ENCODE measurements at places on chromosomes 6 and 20.

GRCh38 chr6:17574866-17575560, 25.1 kb upstream of the FAM8A1 start:
- peak; percentile 65 for DNase-seq

DNA sequence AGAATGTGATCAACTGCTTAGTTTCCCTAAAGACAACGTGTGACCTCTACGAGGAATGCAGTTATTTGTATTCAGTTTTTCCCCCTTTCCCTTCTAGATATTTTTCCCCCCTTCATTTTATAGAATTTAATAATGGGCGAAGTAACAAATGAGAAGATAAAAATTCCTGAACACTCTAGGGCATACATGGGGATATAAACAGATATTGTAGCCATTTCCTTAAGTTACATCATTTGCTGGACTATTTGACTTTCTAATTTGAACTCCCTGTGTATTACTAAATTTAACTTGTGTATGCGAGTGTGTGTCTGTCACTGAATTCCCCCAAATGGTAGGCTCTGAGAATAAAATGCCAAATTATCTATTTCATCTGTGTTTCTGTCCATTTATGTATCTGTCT, 99.0 kb upstream of the ZFP64 start:
- no peak for DNase-seq

DNA sequence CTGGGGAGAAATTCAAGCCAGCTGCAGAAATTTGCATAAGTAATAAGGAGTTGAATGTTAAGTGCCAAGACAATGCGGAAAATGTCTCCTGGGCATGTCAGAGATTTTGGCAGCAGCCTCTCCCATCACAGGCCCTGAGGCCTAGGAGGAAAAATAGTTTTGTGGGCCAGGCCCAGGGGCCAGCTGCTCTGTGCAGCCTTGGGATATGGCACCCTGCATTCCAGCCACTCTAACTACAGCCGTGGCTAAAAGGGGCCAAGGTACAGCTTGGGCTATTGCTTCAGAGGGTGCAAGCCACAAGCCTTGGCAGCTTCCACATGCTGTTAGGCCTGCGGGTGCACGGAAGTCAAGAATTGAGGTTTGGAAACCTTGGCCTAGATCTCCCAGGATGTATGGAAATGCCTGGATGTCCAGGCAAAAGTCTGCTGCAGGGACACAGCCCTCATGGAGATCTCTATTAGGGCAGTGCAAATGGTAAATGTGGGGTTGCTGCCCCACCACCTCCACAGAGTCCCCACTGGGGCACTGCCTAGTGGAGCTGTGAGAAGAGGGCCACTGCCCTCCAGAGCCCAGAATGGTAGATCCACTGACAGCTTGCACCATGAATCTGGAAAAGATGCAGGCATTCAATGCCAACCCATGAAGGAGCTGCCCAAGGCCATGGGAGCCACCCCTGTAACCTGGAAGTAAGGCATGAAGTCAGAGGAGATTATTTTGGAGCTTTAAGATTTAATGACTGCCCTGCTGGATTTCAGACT, 126.5 kb downstream of the DTNBP1 start:
- no peak for DNase-seq

- no peak for DNase-seq
Observed at GRCh38 chr20:17990278-17990972, 21.6 kb downstream of the MGME1 start.

DNA sequence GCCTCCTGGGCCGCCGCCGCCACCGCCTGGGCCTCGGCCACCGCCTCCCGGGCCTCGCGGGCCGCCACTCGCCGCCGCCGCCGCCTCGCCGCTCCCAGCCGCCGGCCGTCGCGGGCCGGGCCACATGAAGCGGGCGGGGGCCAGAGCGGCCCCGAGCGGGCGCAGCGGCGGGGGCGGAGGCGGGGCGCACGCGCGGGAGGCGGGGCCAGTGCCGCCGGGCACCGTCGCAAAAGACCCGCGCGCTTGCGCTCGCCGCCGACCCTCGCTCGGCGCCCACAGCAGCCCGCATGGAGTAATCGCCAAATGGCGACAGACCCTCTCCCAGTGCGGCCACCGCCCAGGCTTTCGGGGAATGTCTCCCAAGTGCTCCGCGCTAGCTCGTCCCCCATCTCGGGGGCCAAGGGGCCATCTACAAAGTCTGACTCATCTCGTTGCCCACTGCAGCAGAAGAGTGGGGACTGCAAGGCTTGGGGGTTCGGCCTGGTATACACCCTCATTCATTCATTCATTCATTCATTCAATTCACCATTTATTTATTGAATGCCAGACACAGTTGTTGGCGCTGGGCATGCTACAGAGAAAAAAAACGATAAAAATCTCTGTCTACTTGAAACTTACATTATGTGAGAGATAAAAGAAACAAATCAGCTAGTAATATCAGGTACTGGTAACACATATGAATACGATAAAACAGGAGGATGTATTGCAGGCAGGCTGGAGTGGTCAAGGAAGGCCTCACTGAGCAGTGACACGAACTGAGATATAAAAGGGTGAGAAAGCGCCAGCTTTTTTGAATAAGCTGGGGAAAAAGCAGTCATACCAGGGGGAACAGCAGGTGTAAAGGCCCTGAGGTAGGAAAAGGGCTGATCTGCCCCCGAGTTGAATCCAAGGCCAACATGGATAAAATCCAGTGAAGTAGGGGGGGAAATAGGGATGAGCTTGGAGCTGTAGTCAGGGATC, at the start of gene B4GALT5:
Gene B4GALT5 (minus strand): TSS at position 126 of the 960 bp plus-strand sequence. CDS start 188 bp downstream, outside the sequence.
- DNase-seq = peak; percentile 48

- no peak for DNase-seq
Observed at GRCh38 chr20:58956078-58956477, 25.0 kb upstream of the NELFCD start.

DNA sequence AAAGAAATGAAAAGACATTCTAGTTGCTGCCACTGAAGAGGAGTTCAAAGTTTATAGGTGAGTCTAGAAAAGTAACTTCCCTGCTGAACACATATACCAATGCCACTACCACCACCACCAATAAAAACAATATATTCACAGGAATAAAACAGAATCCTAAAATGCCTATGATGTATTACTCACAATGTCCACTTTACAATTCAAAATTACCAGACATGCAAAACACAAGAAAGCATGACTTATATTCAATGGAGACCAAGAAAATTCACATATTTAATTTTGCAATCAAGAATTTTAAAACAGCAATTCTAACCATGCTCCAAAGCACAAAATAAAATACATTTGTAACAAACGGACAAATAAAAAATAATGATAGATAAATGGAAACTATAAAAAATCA, 385.3 kb upstream of the RUNX2 start:
- DNase-seq = no peak

DNA sequence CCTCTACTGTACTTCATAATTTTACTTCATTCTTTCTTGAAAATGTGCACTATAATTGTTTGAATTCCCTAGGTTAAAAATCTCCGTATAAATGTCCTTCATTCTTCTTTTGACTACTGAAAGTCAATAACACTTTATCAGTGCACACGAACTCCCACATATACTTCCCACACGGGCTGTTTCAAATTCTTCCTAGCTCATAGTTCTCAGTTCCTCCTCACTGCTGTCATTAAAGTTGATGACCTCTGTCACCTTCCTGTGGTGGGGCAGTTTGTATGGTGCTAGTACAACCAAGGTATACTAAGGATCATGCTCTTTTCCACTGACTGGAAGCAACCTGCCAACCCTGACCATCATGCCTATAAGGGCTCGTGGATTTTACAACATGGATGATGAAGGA, 40.0 kb upstream of the CD2AP start:
- DNase-seq = no peak

GRCh38 chr6:29747688-29748250, 24.5 kb downstream of the HLA-F start:
- DNase-seq = no peak

DNA sequence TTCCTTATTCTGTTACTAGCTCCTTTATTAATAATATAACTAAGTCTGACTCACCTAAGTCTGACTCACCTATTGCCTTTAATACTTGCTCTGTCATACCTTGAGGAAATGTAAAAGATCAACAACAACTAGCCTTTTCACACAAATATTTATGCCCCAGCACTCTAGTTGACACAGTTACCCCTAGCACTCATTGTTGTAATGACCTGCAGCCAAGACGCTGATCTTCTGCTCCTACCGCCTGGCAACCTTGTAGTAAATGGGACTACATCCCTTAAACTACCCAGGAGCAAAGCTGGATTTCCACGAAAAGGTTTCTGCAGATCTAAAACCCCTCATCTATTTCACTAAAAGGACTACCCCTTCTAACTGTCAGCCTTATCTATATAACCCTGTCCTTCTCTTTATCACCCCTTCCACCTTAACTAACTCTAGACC, 90.0 kb downstream of the PLG start:
- DNase-seq = no peak

DNA sequence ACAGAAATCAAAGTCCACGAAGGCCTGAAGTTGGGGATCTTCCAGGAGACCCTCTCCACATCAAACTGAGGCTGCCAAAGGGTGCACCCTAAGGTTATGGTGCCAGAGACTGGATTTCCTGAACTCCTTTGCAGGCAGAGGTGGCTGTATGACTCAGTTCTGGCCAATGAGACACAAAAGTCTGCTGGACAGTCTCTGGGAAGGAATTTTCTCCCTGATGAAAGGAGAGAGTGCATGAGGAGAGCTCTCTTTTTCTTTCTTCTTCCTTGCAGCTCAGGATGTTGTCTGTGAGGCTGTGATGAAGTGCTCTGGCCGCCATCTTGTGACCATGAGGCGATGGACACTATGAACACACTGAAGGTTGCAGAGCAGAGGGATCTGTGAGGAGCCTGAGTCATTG, 85.2 kb downstream of the MDGA1 start:
- no peak for DNase-seq

DNA sequence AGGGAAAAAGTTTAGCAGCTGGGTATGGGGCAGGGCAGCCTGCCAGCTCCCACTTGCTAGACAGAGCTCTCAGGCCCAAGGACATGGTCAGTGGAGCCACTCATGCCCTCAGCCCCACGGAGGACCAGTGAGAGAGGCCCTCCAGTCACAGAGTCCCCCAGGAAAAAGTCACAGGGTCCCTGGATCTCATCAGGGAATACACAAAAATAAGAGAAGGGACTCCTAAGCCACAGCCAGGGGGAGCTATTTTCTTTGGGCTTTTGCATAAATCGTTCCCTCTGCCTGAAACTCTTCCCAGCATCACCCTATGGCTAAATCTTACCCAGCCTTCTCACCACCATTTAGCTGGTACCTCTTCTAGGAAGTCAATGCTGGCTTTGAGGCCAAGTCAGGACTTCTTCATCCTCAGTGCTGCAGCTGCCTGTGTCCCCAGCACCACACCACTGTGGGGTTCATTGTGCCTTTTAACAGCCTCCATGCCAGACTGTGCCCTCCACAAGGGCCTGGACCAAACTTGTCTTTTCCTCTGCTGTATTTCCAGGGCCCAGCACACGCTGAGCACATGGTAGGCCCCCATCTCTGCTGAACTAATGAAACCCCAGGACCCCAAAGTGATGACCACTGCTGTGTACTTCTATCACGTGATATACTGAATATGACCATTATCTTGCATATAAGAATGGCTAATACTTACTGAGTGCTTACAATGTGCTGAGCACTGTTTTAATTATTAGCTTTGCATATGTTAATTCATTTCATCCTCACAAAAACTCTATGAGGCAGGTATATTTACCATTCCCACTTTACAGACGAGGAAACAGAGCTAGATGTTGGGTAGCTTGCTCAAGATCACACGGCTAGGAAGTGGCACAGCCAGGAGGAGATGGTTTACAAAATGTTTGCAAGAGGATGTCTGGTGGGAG, 2.0 kb downstream of the ZNF335 start:
- DNase-seq = peak; percentile 32

DNA sequence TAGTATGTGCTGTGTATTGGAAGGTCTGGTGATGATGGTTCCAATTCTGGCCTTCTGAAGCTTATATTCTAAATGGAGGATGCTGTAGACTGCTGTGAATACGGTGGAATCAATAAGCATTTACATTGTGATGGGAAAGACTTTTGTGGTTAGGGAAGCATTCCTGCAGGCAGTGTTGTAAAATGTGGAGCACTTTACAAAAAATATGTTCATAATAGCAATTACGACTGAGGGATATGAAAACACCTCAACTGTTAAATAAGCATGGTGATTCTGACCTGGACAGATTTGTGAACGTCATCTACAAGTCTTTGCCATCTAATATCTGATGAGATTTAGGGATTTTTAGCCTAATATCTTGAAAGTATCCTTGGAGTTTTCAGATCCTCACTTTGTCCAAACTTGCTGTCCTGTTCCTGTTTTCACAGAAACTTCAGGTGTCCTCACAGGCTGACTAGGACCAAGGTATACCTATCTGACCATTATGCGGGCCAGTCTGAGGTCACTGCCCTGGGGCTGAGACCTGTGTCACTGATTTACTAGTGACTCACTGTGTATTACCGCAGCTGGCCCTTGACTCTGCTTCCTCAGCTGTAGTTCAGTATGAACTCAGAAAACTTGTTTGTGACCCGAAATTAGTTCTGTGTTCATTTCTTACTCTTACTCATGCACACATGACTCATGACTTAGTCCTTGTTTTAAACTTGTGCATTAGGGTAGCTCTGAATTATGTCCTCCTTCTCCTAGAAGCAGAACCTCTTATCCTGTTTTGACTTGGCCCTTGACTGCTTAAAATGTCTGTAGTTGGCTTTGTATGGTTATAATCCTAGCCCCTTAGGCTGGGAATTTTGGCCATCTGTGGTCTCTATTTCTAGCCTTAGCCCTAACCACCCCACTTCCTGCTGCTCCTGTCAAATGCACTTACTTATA, 343.0 kb downstream of the CDKAL1 start:
- DNase-seq = peak; percentile 76

DNA sequence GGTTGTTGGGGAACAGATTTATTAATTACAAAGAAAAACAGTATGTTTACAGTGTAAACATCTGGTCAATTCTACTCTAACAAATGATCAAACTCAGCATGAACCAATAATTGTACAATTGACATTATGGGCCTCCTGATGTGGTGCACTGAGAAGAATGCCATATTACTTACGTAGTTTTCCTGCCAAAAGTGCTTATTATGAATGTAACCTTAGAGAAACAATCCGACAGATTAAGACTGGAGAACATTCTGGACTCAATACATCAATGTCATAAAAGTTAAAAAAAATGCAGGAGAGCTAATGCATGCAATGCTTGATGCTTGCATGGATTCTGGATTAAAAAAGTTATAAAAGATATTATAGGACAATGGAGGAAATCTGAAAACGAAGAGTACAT, 69.0 kb downstream of the LYRM4 start:
- DNase-seq = no peak

DNA sequence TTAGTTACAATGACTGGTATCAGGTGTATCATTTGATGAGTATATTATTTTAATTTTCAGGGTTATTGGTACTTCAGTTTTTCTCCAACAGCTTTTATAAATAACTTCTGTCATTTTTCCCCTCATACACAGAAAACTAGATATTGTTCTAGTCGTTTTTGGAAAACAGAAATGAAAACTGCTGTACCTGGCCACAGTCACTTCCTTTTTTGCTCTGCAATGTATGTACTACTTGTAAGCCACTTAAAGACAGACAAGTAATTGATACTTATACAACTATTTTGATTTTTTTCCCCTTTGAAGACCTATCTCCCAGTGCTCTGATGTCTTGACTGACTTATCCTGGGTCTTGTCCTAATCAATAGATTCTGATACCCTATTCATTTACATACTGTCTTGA, 218.6 kb upstream of the RUNX2 start:
- DNase-seq = no peak
